Cerebellum (tissue), 4 donors: ENCODE measurements at places on chromosomes 5 and 9. TPM values are rescaled to one million over a fixed set of nuclear protein-coding genes. Genes with fewer than 3 reads are reported as not detected.

DNA sequence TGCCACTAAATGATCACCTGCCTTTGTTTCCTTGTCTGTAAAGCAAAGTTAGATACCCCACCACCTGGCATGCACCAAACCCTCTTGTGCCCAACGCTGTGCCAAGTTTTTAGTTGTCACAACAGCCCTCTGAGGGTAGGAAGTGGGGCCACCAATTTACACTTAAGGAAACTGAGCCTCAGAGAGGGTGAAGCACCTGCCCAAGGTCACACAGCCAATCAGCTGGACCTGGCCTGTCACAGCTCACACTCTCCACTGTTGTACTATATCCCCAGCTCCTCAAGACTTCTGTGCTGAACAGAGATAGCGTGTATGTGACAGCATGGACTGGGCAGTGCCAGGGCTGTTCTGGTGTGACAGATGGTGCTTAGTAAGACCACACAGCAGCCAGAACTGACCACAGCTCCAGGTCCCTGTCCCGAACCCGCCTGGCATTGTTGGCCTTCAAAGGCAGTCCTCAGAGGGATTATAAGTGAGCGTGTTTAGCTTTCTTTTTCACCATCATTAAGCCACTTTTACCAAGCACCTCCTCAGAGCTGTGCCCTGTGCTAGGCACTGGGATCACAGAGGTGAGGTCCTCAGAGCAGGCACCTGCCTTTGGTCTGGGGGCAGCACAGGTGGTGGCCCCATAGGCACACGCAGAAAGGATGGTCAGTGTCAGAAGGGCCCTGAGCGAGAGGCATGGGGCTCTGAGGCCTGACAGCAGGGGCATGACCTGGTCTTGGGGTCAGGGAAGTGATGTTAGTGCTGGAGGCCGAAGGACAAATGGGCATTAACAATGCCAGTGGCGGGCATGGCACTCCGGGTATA is 71.1 kb downstream of the COL27A1 start:
- peak; percentile 84 for DNase-seq

Gene ERBIN
- total RNA-seq = 119 TPM

Gene RNF208
- 0.73 TPM for total RNA-seq

GRCh38 chr9:115013998-115014397 is 83.6 kb upstream of the TNFSF8 start:
- DNase-seq = peak; percentile 63

- DNase-seq = no peak
Measured at GRCh38 chr9:89238424-89238823, 59.8 kb upstream of the SHC3 start.

Gene PGM5
- total RNA-seq = 16.2 TPM

Gene SPRY4
- 13.5 TPM for total RNA-seq

Gene SOWAHA
- 4.9 TPM for total RNA-seq

DNA sequence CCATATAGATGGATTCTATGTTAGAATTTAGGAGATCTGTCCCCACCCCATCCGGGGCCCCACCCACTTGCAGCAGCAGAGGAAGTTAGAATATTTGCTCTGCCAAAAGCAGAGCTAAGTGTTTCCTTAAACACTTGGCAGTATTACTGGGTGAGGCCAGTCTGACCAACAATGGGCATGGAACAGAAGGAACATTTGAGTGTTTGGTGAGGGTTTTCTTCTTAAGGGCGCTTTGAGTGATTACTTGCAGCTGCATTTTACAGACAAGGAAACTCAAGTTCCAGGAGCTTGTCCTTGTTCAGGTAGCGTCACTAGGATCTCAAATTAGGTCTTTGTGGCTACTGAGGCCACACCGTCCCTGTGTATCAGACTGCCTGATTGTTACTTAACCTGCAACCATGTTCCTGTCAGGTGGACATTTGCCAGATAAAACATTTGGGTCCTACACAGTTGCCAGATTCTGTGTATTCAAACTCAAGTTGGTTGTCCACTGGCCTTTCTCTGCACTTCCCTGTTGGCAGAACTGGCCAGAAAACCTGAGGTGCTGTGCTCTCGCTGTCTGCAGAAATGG is 59.3 kb downstream of the SLC46A2 start:
- peak; percentile 60 for DNase-seq

GRCh38 chr5:82639393-82640144 is 361.4 kb upstream of the RPS23 start:
- DNase-seq = no peak

GRCh38 chr9:89097219-89097618 is 81.4 kb downstream of the SHC3 start:
- no peak for DNase-seq

DNA sequence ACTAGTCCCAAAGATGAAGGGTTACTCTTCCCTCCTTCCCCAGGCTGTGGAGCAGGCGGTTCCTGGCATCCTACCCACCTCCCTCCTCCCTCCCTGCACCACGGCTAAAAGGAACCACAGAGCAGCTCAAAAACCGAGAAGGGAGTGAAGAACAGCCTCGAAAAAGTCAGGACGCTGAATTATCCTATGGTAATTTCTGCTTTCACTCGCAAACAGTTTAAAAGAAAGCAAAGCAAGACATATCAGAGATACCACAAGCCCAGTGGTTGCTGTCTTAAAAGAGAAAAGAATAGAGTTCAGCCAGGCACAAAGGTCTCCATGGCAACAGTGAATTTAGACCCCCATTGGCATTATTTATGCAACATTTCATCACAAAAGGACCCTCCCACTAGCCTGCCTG is 315.4 kb downstream of the CTNND2 start:
- DNase-seq = peak; percentile 31

Gene HRH2
- 4.0 TPM for total RNA-seq

Gene IRF1
- 2.4 TPM for total RNA-seq

DNA sequence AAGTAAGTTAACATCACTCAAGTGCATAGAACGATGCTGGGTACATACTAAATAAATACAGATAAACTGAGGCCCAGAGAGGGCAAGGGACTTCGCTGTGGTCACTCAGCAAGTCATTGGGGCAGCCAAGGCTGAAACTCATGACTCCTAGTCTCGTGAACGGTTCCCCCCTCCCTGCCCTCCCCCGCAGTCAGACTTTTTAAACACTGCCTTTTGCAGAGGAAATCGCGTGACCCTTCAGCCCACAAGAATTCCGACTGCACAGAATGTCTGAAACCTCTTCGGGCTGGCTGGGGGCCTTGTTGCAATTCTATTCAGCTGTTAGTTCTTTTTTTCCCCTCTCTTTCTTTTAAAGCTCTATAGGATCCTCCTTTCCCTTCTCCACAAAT is 28.1 kb downstream of the NEK6 start:
- no peak for DNase-seq

Gene SHISAL2B
- not detected for total RNA-seq

DNA sequence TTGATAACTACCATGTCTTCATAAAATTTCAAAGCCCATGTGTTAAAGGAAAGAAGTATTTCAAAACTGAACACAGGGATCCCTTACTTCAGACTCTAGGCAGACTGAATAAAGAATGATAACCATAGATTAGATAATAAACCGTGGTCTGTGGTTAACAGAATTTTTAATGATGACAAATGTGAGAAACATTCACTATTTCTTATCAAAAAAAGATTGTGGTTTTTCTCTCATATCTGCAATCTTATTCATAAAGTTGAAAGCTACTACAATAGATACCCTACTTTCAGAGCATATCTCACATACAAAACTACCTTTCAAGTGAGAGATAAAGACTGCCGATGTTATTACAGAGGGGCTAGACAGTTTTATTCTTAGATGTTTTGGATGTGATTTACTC is 816.8 kb upstream of the DMAC1 start:
- no peak for DNase-seq

DNA sequence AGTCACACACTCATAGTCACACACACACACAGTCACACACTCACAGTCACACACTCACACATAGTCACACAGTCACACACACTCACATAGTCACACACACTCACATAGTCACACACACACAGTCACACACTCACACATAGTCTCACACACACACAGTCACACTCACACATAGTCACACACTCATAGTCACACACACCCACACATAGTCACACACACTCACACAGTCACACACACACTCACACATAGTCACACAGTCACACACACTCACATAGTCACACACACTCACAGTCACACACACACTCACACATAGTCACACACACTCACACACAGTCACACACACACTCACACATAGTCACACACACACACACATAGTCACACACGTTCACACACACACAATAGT is 4.1 kb downstream of the OLFM1 start:
- DNase-seq = no peak

DNA sequence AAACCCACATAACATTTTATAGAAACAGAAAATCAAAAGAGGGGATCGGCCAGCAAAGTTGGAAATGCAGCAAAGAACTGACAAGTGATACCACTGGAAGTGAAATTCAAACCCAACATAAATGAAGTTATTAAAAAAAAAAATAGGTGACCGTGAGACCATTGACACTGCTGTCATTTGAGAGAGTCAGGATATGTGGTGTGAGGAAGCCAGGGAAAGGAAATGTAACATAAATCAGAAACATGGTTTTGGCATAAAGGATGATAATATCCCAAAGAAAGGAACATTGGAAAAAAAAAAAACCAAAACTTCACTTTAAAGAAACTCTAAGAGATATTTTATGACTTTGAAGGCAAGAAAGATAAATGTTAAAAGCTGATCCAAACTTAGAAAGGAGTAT is 312.4 kb upstream of the PIK3R1 start:
- DNase-seq = no peak

Gene SAPCD2
- 4.7 TPM for total RNA-seq
